ENCODE measurements at places on chromosomes 5 and 9.

DNA sequence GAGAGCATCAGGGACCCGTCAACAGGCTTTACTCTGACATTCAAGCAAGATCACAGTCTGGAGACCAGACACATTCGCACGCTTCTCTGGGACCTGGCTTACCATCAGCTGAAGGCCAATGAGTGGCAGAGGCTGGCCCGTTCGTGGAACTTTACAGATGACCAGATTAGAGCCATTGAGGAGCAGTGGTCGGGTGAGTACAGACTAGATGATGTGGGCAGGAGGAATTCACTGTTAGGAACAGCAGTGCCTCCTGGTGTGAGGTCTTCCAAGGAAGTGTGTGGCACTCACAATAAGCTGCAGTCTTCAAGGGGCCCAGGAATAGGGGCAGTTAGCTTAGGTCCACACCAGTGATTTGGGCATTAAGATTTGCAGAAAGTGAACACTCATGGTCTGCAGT, 50.4 kb downstream of the POC5 start:
- DNase-seq: no peak

- no peak for DNase-seq
Observed at GRCh38 chr9:107819772-107820565, 330.4 kb upstream of the KLF4 start.

GRCh38 chr5:130102960-130103359, 198.7 kb downstream of the CHSY3 start:
- no peak for DNase-seq

DNA sequence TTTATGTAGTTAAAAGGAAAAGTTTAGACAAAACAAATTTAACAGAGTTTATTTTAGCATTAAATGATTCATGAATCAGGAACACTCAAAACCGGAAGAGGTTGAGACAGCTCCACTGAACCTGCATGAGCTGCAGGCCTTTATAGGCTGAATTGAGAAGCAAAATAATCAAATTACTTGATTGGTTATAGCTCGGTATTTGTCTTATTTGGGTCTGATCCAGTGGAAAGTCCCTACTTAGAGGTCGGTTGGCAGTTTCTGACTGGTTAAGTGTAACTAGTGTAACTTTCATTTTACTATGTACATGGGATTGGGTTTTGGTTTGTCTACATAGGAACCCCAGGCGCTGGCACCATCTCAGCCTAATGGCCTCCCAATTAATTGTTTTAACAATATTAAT, 74.1 kb upstream of the PIK3R1 start:
- DNase-seq: peak; percentile 25

- no peak for DNase-seq
Observed at GRCh38 chr9:13111778-13112177, 167.7 kb downstream of the MPDZ start.

GRCh38 chr5:40121236-40121635, 558.5 kb upstream of the PTGER4 start:
- DNase-seq: no peak

- DNase-seq: no peak
Observed at GRCh38 chr5:170760113-170760512, 23.4 kb upstream of the GABRP start.

- DNase-seq: no peak
Observed at GRCh38 chr5:27969157-27969556, 930.8 kb upstream of the CDH9 start.

GRCh38 chr5:101278917-101279316, 375.8 kb upstream of the ST8SIA4 start:
- no peak for DNase-seq

GRCh38 chr5:134577022-134577795, 51.7 kb downstream of the JADE2 start:
- DNase-seq: peak; percentile 44
